ENCODE measurements at places on chromosomes 1 and 21.
A peak's percentile ranks its signal among the peaks of the same experiment; 100 is the strongest.

- no peak for DNase-seq
Measured at GRCh38 chr21:44940116-44940631, 345 bp downstream of the SLX9 start.

- DNase-seq = no peak
Measured at GRCh38 chr21:33734818-33735217, 92.5 kb downstream of the ITSN1 start.

DNA sequence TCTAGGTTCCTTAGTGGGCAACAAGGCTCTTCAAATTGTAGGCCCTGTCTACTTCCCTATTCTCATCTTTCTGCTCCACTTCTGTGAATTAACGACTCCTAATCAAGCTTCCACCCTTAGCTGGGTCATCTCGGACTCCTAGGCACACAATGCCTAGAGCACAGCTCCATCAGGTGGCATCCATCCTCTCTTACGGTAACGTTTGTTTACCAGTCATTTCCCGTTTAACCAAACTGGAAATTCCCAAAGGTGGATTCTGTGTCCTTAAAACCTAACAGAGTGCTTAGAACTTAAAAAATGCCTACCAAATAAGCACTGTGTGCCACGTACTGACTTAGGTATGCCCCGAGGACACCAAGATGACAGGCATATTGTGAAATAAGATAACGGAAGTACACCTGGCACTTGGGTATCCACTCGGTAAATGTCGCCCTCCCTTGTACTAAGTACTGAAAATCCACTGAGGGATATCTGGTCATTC, 1.5 kb downstream of the PARP1 start:
- DNase-seq = no peak

DNA sequence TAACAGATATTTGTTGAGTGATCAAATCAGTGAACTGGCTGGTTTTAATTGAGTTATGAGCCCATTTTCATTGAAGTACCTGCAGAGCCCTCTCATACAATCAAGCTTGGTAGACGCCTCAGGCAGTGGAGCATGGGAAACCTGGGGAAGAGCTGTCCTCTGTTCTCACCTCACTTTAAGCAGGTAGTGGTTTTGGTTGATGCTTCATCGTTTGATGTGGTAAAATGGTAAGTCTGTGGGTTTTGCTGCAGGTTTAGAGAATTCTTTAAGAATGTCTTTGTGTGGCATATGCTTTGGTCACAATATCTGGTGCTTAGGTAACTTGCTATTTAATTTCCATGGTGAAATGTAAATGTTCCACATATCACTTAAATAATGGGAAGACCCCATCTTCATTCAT, 10.0 kb downstream of the LAMC1 start:
- DNase-seq = peak; percentile 25

GRCh38 chr21:25635310-25635709, 3.7 kb upstream of the JAM2 start:
- no peak for DNase-seq

- DNase-seq = no peak
Measured at GRCh38 chr1:230303822-230304221, 122.3 kb downstream of the PGBD5 start.

- no peak for DNase-seq
Measured at GRCh38 chr1:153387001-153387400, 3.9 kb downstream of the S100A8 start.

GRCh38 chr21:39144191-39144590, 39.1 kb downstream of the PSMG1 start:
- no peak for DNase-seq

- peak; percentile 36 for DNase-seq
Measured at GRCh38 chr1:107499139-107499744, 358.4 kb downstream of the NTNG1 start.

- no peak for DNase-seq
Measured at GRCh38 chr21:44749116-44749758, 37.9 kb upstream of the TSPEAR start.

- no peak for DNase-seq
Measured at GRCh38 chr1:10057343-10057742, 24.6 kb downstream of the UBE4B start.

- no peak for DNase-seq
Measured at GRCh38 chr1:220895412-220895946, 16.2 kb downstream of the HLX start.

DNA sequence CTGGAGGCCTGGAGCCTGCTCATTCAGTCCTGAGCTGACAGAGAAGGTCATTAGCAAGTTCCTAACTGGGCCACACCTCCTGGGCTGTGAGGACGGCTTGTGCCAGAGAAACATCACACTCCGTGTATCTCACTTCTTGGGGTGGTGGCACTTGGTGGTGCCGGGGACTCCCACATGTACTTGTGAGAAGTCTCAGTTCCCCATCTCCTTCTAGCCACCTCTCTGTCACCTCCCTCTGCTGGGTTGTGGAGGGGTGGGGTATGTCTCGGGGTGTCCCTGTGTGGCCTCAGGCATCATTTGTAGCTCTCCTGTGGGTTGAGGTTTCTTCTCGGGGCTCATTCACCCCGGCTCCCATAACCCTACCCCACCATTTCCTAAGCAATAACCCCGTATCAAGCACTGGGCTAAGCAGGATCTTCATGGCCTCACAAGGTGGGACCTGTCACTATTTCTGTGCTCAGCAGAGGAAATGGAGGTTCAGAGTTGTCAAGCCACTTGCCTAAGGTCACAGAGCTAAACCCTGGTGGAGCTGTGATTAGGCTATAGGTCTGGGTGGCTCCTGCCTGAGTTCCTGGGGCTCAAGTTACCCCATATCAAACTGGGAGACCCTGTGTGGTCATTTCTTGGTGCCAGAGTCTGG, 62.5 kb downstream of the UBIAD1 start:
- peak; percentile 86 for DNase-seq

DNA sequence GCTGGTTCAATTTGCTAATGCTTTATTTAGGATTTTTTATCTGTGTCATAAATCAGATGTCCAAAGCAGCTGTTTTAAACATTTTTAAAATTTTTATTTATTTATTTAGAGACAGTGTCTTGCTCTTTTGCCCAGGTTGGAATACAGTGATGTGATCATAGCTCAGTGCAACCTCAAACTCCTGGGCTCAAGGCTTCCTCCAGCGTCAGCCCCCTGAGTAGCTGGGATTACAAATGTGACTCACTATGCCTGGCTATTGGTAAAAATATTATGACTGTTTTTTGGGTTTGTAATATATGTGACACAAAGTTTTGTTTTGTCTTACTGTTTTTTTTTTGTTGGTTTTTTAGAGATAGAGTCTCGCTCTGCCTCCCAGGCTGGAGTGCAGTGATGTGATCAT, 11.8 kb downstream of the ZBED6 start:
- DNase-seq = no peak

- peak; percentile 74 for DNase-seq
Measured at GRCh38 chr1:92485381-92486250, 1.1 kb downstream of the GFI1 start.

- no peak for DNase-seq
Measured at GRCh38 chr1:36805979-36806640, 228.2 kb downstream of the GRIK3 start.

DNA sequence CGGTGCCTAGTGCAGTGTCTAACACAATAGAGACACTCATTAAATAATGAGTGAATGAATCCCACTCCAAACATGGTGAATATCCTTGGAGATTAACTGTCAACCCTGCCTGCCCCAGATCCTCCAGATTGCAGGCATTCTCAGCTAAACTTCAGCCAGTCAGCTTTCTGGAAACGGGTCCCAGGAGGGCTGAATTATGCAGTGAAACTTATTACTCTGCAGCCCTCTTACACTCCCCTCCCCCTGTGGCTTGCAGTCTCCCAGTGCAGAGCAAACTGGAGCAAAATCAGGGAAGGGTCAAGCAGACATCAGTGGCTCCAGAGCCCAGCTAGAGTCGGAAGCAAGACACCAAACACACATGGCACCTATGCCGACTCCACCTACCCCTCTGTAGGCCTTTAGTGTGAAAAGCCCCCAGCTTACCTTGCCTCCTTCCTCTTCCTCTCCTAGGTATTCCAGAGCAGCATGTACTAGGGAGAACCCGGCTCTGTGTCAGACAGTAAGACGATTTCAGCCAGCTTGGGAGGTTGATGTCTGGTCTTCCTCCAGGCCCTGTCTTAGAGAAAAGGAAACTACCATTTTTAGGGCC, 6.5 kb upstream of the RGS16 start:
- no peak for DNase-seq

- DNase-seq = no peak
Measured at GRCh38 chr21:42633858-42634257, 19.6 kb upstream of the PDE9A start.

DNA sequence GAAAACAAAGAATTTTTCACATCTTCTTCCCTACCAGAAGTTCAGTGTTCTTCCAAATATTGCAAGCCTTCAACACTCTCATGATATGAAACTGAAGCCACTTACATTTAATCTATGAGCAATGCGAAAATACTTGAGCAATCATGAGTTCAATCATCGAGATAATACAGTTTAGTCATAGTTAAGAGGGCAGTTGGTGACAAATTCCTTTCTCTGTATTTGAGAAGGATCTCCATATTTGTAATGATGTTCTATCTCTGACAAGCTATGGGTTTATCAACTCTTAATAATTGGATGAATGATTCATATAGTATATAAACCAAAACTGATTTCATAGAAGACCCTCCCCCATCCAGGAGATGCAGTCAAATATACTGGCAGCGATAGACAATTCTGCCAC, 29.7 kb upstream of the PYHIN1 start:
- DNase-seq = no peak

- no peak for DNase-seq
Measured at GRCh38 chr1:147534386-147534785, 6.9 kb upstream of the BCL9 start.

- DNase-seq = no peak
Measured at GRCh38 chr1:168673974-168674683, 54.9 kb downstream of the DPT start.

- peak; percentile 84 for DNase-seq
Measured at GRCh38 chr1:159923203-159924024, 1.9 kb downstream of the TAGLN2 start.

GRCh38 chr1:214386747-214387146, 105.8 kb downstream of the SMYD2 start:
- no peak for DNase-seq

DNA sequence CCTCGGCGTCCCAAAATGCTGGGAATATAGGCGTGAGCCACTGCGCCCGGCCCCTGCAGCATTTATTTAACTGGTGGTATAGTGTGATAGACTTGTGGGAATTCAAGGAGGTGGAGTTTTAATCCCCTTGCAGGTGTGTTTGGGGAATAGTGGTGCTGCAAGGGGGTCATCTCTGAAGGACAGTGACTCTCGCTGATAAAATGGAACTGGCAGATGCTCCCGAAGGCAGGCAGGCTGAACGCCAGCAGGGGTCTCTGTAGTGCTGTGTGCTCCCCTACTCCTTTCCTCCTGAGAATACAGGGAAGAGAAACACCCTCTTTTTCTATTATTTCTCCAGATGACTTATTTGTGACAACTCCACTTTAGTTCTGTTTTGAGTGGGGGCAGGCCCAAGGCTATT, 4.0 kb downstream of the OSCP1 start:
- DNase-seq = peak; percentile 30

DNA sequence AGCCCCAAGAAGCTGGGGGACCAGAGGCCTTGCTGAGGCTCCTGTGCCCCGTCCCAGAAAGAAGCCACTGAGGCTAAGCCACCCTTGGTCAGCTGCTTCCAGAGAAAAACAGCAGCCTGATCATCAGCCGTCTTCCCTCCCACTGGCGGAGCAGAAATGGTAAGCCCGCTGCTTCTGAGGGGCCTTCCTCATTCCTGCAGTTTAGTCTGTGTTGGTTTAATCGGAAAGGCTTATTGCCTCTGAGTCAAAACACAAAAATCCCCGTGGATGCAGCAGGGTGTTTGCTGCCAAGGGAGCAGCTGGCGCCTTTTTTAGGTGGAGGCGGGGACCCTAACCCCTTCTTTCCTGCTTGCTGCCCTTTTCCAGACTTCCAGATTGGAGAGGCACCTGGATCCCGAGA, 33.9 kb downstream of the SPSB1 start:
- no peak for DNase-seq

GRCh38 chr21:33265664-33266049, 510 bp upstream of the IL10RB start:
- DNase-seq = peak; percentile 63

GRCh38 chr1:1118011-1118875, 2.4 kb upstream of the C1orf159 start:
- no peak for DNase-seq

GRCh38 chr21:42299324-42300044, 15.7 kb downstream of the TFF3 start:
- DNase-seq = no peak

DNA sequence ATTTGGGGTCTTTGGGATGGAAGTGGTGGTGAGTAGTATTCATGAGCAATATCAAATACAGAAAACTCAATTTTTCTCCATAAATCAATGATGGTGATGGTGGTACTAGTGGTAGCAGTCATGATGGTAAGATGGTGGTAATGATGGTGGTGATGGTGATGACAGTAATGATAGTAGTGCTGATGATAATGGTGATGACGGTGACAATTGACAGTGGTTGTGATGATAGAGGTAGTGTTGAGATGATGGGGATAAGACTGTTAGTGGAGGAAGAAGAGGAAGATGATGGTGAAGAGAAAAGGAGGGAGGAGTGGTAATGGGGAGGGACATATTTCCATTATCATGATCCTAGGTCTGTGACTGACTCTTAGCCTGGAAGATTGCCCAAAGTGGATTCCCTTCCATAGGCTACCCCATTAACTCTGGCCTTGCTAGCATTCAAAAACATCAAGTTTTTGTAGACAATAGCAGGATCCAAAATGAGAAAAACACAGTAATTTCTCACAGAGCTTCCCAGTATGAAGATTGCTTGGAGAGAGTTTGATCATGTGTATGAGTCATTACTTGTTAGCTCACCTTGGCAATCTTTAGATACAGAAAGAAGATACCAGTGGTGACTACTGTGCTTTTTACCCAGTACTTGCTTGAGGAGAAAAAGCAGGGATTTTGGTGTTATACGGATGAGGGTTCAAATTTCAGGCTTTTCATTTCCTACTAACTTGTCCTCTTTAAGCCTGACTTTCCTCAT, 93.9 kb downstream of the ATP1A1 start:
- DNase-seq = no peak

DNA sequence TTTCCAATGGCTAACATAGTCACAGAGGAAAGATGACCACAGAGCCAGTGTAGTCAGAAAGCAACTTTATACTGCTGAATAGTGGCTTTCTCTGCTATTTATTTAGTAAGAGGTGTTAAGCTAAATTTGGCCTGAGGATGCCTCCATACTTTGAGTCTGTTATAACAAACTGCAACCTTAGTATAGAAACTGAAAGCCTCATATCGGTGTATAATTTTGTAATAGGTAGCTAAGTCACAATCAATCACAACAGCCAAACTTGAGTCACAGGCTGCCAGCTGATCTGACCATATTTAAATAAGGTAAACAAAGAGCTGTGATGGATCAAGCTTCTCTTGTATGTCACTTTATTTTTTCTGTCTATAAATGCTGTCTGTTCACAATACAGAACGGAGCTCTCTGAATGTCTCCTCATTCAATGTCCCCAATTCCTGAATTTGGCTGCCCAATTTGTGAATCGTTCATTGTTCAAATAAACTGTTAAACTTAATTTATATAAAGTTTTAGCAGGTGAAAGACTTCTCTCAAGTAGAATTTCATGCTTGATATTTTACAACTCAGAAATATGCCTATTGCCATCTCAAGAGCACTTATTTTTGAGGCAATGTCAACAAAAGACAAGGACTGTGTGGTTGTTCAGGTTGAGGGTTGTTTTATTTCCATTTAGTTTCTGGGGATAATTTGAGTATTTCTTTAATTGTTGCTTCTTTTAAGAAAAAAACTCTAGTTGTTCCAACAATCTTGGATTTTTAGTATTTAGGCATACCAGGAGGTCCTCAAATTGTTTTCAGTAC, 339.7 kb upstream of the B3GALT2 start:
- no peak for DNase-seq

All from GM10248 (cell line).